ENCODE measurements at places on chromosomes 3 and 15. TPM values are rescaled to one million over a fixed set of nuclear protein-coding genes. Genes with fewer than 3 reads are reported as not detected.

GRCh38 chr3:13879102-13879945, 547 bp downstream of the WNT7A start:
- H3K4me1 ChIP-seq, result no peaks in the 10 kb centered on the region
- H3K27ac ChIP-seq, result no peak overlapping the region
- H3K36me3 ChIP-seq, result no peaks in the 10 kb centered on the region
- H3K4me3 ChIP-seq, result peak overlapping the region; percentile 43

DNA sequence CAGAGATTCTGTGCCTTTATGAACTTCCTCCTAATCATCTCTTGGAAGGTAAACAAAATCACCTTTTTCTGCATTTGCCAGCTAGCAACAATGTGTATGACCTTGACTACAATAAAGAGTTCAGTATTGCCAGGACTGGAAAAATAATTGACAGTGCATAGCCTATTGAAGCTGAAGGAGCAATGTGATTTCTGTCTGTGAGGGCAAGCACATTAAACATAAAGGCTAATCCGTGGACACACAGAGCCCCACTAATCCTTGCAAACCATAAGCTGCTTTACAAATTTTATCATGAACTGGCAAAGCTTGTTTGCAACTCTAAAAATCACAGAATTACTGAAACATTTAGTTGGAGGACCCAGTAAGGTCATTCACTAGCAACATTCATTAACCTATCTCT, 563.8 kb downstream of the PYDC2 start:
- H3K27ac ChIP-seq, result no peak overlapping the region
- H3K4me3 ChIP-seq, result no peak overlapping the region
- H3K27me3 ChIP-seq, result no peaks in the 10 kb centered on the region
- no peaks in the 10 kb centered on the region for H3K4me1 ChIP-seq
- ATAC-seq, result no peak

GRCh38 chr3:122314228-122314876, 10.7 kb upstream of the CSTA start:
- H3K27me3 ChIP-seq, result peaks cover 11% of the 10 kb centered on the region
- H3K27ac ChIP-seq, result no peak overlapping the region
- H3K4me1 ChIP-seq, result no peaks in the 10 kb centered on the region
- H3K36me3 ChIP-seq, result no peaks in the 10 kb centered on the region
- no peak for ATAC-seq
- no peak overlapping the region for H3K4me3 ChIP-seq

DNA sequence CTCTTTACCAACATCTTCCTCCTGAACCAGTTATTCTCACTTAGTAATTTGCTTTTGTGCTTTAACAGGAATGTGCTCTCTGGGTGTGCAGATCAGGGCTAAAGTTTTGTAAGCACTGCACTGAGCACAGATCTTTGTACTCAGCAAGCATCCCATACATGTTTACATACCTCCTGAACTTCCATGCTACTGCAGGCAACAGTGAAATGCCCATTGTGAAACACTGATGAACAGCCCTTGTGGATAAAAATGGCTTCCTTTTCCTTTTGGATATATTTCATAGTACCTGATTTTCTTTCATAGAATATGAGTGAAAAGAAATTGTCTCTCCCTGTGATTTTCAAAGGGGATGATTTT, 855.9 kb downstream of the MCTP2 start:
- H3K4me3 ChIP-seq, result no peak overlapping the region
- no peaks in the 10 kb centered on the region for H3K36me3 ChIP-seq
- no peak overlapping the region for H3K27ac ChIP-seq
- H3K4me1 ChIP-seq, result no peaks in the 10 kb centered on the region
- no peak for ATAC-seq

DNA sequence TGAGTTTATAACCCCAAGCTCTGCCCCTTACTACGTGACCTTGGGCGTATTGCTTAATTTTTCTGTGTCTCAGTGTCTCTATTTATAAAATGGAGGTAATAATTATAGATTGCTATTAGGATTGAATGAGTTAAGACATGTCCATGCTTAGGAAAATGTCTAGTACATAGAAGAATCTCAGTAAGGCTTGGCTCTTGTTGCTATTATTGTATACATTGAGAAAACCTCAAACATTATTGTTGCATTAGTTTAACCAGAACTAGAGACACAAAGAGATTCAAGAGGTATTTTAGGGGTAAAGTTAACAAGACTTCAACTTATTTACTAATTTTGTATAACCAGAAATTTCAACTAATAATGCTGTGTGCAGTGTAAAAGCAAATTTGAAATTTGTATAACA, 66.7 kb downstream of the MEF2A start:
- H3K4me3 ChIP-seq, result no peak overlapping the region
- no peak overlapping the region for H3K27ac ChIP-seq
- H3K27me3 ChIP-seq, result no peaks in the 10 kb centered on the region
- peaks cover 5% of the 10 kb centered on the region for H3K4me1 ChIP-seq

- no peaks in the 10 kb centered on the region for H3K36me3 ChIP-seq
- peak; percentile 50 for ATAC-seq
- no peak overlapping the region for H3K27ac ChIP-seq
- no peaks in the 10 kb centered on the region for H3K4me1 ChIP-seq
Observed at GRCh38 chr3:149145356-149145755, 15.9 kb downstream of the HPS3 start.

DNA sequence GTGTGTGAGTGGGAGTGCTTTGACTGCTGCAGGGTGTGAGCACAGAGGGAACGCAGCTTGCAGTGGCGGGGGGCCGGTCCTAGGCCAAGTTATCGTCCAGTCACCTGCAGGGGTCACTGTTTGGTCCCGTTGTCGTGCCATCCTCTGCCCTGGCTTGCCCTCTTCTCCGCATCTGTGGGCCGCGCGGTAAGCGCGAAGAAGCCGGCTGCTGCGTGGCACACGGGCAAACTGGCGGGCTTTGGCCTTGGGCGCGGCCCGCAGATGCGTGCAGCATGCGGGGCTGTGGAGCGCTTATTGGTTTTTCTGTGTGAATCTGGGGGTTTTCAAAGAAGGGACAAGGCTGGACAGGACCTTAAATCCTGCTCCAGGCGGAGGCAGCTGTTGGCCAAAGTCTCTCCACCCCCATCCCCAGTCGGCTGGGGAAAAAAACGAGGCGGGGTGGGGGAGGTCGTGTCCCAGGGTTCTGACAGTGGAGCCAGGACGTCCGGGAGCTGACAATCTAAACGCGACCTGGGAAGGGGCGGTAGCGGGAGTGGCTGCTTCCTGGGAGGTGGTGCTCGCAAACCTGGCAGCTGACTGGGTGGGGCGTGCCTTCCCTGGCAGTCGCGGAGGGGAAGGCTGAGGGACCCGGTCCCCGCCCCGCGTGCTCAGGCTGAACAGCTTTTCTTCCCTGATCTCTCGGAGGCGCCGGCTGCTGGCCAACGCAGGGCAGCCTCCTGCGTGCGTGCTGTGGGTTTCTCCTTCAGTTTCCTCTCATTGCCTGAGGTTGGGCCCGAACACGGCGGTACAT, 39.7 kb upstream of the VEPH1 start:
- no peaks in the 10 kb centered on the region for H3K4me1 ChIP-seq
- peak overlapping the region; percentile 17 for H3K4me3 ChIP-seq
- no peaks in the 10 kb centered on the region for H3K36me3 ChIP-seq
- peak; percentile 81 for ATAC-seq

DNA sequence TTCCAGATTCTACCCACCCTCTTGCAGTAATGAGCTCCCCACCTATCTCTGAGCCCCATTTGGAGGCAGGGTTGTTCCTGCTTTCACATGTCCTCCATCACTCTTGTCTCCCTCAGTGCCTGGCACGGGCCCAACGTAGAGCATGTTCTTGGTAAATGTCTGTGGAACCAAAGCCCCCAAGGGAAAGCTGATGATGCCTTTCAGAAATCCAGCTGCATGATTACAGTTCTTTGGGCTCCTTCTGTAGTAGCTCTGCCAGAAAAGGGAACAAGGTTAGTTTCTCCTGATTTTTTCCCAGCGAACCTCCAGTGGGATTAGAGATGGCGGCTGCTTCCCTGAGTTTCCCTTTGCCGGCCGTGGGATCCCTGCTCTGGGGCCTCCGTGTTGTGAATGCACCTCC, 39.3 kb downstream of the CGNL1 start:
- no peaks in the 10 kb centered on the region for H3K4me1 ChIP-seq
- H3K4me3 ChIP-seq, result no peak overlapping the region
- no peaks in the 10 kb centered on the region for H3K27me3 ChIP-seq
- no peaks in the 10 kb centered on the region for H3K36me3 ChIP-seq
- H3K27ac ChIP-seq, result no peak overlapping the region
- ATAC-seq, result no peak

- H3K27me3 ChIP-seq, result no peaks in the 10 kb centered on the region
- H3K27ac ChIP-seq, result no peak overlapping the region
- H3K4me3 ChIP-seq, result no peak overlapping the region
- no peaks in the 10 kb centered on the region for H3K4me1 ChIP-seq
Observed at GRCh38 chr3:45095916-45096526, 50.2 kb downstream of the CDCP1 start.

DNA sequence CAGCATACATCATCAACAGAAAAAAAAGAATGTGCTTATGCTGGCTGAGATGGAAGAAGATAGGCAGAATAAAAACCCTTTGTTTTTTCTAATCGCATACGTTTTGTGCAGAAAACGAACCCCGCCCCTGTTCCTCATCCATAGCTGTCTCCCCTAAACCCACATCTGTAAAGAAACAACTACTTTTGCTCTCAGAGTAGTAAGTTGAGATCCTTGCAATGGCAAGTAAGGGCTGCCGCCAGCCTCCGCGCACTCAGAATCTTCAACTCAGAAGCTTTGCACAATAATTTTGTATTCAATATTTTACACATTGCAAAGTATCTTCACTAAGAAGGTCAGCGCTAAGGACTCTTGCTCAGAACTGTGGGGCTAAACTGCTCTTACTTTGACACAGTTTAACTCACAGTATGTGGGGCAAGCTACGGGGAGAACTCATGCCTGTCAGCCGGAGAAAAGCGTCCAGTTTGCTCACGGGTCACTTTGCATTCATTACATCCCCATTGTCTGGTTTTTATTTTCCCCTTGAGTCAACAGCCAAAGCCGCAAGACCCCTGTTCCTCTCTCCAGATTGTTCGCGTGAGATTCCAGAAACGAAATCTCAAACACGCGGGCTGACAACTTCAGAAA, 1.0 kb downstream of the LYSMD4 start:
- no peak for ATAC-seq
- peaks cover 21% of the 10 kb centered on the region for H3K36me3 ChIP-seq
- H3K4me3 ChIP-seq, result peak overlapping the region; percentile 85
- H3K27me3 ChIP-seq, result no peaks in the 10 kb centered on the region
- H3K27ac ChIP-seq, result peak overlapping the region; percentile 62

- no peaks in the 10 kb centered on the region for H3K27me3 ChIP-seq
- no peak overlapping the region for H3K4me3 ChIP-seq
- peaks cover 4% of the 10 kb centered on the region for H3K4me1 ChIP-seq
- no peak for ATAC-seq
- no peak overlapping the region for H3K27ac ChIP-seq
Observed at GRCh38 chr3:12231431-12231830, 57.4 kb upstream of the PPARG start.

- H3K27ac ChIP-seq, result no peak overlapping the region
- no peaks in the 10 kb centered on the region for H3K36me3 ChIP-seq
- H3K27me3 ChIP-seq, result no peaks in the 10 kb centered on the region
- peaks cover 21% of the 10 kb centered on the region for H3K4me1 ChIP-seq
- H3K4me3 ChIP-seq, result no peak overlapping the region
Observed at GRCh38 chr3:171781711-171782127, 28.6 kb downstream of the PLD1 start.

Gene DZIP1L
- total RNA-seq, result 47.9 TPM

Gene SCG5
- 6.3 TPM for total RNA-seq

Gene PLSCR2
- total RNA-seq, result not detected

Gene MAP3K13
- 29.2 TPM for total RNA-seq
